NCI-H510A (cell line): ENCODE measurements at places on chromosomes 1 and 21.

- no peak for DNase-seq
These were observed 16.8 kb downstream of the UBE2U start for GRCh38 chr1:64220241-64220640.

DNA sequence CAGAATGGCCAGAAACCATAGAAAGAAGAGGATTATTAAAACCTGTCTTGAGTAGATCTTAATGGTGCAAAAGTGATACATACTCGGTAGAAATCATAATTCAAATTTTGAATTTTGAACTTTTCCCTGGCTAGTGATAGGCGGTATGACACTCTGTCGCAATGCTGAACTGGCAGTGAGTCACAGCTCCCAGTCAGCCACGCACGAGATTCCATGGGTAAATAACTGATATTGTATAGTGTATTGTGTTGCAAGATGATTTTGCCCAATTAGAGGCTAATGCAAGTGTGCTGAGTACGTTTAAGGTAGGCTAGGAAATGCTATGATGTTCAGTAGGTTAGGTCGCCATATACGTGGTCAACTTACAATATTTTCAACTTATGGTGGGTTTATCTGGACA, 207.0 kb downstream of the SIPA1L2 start:
- no peak for DNase-seq

DNA sequence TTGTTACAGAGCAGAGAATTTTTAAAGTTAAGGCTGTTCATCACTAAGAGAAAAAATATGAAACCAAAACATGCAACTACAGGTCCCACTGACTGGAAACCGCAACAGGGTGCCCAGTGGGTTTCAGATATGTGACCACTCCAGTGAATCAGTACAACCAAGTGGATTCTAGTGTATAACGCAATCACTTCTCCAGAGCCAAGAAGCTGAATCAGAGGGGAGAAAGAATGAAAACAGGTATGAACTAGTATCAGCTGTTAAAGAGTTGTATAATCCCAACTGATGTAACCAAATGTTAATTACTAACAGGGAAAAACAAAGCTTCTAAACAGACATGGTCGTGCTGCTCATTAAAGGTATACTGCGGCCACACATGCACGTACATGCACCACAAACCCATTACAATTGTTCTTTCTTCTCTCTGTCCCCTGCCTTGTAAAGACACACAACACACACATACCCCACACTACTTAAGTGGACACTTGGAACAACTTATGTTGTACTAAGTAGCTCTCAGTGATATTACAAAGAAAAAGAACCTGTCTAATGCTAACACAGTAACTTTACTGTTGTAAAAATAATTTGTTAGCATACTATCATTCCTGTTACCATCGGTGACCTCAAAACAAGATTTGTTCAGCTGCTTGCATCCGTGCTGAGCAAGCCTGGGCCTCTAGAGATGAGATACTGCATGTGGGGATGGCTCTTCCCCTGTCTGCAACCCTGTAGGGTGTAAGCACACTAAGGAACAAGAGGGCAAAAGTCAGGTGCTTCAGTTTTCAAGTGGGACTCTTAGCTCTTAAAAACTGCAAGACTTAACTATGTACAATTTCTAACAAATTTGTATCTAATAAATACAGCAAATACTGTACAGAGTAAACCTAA, 74.2 kb downstream of the PTPN14 start:
- no peak for DNase-seq

- no peak for DNase-seq
These were observed 10.6 kb downstream of the ITPKB start for GRCh38 chr1:226728448-226728847.

DNA sequence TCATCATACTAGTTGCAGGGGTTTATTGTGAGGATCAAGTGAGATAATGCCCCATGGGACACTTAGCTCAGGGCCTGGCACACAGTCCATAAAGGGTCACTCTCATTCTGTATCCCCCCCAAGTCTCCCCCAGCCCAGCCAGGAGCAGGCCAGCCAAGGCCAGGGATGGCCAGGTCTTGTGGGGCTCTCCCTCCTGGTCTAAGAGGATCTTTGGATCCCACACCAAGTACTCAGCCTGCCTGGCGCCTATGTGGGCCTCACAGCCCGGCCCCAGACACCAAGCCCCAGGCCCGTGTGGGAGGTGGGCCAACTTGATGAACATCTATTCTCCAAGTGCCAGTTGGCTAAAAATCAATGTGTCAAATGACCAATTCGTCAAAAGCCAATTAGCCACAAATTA, 117.8 kb downstream of the GLIS1 start:
- no peak for DNase-seq

GRCh38 chr1:106912131-106912530, 144.3 kb upstream of the PRMT6 start:
- no peak for DNase-seq

DNA sequence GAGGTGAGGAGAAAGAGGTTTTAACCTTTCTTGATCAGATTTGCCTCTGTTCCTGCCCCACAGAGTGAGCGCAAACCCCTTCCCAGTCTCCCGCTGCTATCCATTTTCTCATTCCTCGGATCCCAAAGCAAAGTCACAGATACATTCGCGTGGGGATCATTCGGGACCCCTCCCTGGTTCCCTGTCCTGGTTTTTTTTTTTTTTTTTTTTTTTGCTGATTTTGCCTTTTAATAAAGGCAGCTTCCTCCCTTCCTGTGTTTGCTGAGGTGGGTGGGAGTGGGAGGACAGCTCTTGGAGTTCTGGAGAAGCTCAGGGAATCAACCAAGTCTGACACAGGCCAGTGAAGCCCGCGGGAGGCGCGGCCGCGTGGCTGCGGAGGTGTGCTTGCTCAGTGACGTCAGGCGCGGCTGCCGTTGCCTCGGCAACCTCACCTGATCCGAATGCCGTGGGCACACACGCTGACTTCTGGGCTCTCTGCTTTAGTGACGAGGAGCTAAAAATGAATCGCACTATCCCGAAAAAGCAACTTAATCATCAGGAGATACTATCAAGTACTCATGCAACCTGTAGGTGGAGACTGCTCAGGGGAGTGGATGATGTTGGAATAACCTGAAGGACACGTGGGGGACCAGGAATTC, 106.4 kb downstream of the TBX19 start:
- no peak for DNase-seq

GRCh38 chr1:226711976-226712741, 26.9 kb downstream of the ITPKB start:
- DNase-seq, result no peak

- DNase-seq, result no peak
These were observed 5.4 kb upstream of the KLHDC7A start for GRCh38 chr1:18475234-18475905.

GRCh38 chr1:201888282-201889089, at the start of gene SHISA4:
SHISA4 (plus strand) TSS chr1:201888898; CDS start chr1:201888995, 97 bp downstream.
- peak; percentile 54 for DNase-seq

DNA sequence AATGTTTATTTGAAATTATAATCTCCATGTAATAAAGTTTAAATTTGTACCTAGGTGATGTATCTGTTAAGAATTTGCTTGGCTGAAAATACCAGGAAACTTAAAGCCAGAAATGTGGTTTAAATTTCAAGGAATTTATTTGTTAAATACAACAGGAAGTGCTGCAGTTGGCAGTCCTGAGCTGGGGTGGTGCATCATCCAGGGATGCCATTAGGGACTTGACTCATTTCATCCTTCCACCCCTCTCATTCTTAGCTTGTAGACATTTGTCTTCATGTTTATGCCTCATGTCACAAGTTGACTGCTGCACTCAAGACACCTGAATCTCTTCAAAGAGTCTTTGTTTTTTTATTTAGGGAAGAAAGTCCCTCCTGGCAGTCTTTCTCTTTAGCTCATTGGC, 175.9 kb downstream of the LHX8 start:
- DNase-seq, result no peak

DNA sequence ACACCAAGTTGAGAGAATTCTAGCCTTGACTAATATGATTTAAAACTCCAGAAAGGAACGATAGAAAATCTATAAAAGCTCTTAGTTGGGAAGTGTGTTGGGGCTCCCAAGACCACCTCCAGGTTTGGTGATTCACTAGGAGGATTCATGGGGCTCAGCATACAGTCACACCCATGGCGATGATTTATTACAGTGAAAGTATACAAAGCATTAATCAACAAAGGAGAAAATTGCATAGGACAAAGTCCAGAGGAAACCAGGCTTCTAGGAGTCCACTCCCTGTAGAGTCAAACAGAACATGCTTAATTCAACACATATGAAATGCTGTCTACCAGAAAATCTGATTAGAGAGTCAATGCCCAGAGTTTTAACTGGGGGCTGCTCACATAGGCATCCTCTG, 4.8 kb downstream of the CDCA8 start:
- DNase-seq, result no peak

DNA sequence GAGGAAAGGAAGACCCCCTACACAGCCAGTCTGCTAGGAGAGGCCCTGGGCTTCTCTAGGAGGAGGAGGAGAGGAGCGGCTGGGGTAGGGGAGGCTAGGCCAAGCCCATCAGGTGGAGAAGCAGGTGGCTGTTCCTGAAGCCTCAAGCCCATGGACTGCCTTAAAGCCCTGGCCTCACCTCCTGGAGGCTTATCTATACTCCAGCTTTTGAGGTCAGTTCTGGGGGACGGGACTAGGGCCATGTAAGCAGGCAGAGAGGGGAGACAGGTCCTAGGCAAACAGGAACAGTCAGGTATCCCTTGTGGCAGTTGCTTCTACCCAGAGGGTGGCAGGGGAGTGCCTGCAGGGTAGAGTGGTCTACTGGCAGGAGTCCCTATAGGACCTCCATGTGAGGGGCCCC, 40.6 kb downstream of the KCNC4 start:
- DNase-seq, result no peak

- DNase-seq, result no peak
These were observed 18.8 kb upstream of the CDCP2 start for GRCh38 chr1:54171606-54172005.

DNA sequence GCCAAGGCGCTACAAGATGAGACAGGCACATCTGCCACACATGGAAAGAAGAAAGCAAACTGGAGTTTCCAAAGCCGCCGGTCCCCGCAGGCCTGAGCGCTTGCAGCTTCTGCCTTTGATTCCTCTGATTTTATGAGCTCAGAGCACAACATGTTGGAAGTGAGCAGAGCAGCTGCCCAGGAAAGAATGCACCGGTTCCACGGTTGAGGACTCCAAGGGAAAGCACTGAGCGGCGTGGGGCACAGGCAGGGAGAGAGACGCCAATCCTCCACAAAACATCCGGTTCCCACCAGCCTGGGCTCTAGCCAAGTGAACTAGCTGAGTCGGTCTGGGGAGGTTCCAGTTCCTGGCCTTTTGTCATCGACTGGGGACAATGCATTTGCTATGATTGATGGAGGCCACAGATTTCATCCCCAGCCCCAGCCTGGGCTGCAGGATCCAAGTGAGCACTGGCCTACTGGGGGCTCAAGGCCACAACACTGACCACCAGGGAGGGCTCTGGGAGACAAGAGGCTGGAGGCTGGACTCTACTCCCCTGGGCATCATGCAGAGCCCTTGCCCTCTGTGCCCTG, 253.1 kb upstream of the IRF2BP2 start:
- DNase-seq, result no peak

DNA sequence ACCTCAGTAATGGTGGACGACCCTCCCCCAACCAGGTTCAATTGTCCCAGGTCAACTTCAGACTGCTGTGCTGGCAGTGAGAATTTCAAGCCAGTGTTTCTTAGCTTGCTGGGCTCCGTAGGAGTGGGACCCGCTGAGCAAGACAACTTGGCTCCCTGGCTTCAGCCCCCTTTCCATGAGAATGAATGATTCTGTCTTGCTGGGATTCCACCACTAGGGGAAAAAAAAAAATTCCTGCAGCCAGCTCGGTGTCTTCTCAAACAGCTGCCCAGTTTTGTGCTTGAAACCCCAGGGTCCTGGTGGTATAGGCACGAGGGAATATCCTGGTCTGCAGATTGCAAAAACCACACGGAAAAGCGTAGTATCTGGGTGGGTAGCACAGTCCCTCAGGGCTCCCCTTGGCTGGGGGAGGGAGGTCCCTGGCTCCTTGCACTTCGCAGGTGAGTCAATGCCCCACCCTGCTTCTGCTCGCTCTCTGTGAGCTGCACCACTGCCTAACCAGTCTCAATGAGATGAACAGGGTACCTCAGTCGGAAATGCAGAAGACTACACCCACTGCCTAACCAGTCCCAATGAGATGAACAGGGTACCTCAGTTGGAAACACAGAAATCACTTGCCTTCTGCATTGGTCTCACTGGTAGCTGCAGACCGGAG, 41.5 kb downstream of the GBP6 start:
- DNase-seq, result no peak

GRCh38 chr1:110617116-110617515, 11.0 kb upstream of the KCNA2 start:
- no peak for DNase-seq

DNA sequence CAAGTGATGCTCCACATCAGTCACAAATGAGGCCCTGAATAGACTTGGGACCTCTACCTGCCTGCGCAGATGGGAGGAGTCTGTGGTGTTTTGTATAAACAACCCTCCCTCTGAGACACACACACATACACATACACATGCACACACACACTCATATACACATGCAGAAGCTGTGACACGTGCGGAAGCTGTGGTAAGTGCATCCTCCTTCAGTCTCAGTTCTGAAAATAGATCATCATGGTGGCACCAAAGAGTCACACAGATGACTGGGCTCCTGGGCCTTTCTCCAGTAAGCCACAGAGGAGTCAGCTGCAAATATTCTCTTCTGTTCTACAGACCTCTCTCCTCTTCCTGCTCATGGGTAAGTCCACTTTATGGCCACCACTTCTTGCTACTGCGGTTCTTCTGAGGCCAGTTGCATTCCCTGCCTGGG, at the start of gene LY9:
Gene LY9 (plus strand): TSS at position 224 of the 433 bp plus-strand sequence. CDS start 14 bp downstream, at position 238.
- no peak for DNase-seq

DNA sequence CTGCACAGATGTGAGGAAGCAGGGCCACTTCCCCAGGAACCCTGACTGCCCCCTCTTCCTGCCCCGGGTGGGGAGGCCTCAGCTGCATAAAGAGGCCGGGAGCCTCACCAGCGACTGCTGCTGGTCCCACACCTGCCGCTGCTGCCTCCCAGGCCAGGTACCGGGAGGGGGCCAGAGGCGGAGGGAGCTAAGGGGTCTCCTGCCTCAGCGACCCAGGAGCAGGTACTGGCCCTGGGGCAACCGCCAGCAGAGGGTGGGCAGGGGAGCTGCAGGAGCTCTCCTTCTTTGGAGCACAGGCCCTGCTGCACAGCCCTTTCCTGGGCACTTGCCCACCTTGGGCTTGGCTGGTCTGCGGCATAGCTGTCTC, 6.8 kb downstream of the GJC2 start:
- DNase-seq, result no peak
